ENCODE measurements at places on chromosomes 12 and 14. TPM values are rescaled to one million over a fixed set of nuclear protein-coding genes. Genes with fewer than 3 reads are reported as not detected.

The C12orf50 gene
- not detected for total RNA-seq

The DCN gene
- total RNA-seq, result 93.3 TPM

The PRH2 gene
- total RNA-seq, result 7.0 TPM

The USP44 gene
- 0.44 TPM for total RNA-seq

The LMNTD1 gene
- not detected for total RNA-seq

The DAO gene
- total RNA-seq, result not detected

The SRRM4 gene
- not detected for total RNA-seq

The KRT77 gene
- total RNA-seq, result not detected

The TBX5 gene
- total RNA-seq, result 0.70 TPM

The WNT5B gene
- 9.1 TPM for total RNA-seq

The NRXN3 gene
- total RNA-seq, result 1.2 TPM

The KRT85 gene
- not detected for total RNA-seq

The TAS2R9 gene
- not detected for total RNA-seq

The GPR162 gene
- total RNA-seq, result 1.3 TPM

The DIO2 gene
- 132 TPM for total RNA-seq

The REP15 gene
- total RNA-seq, result not detected

The SMIM41 gene
- 0.50 TPM for total RNA-seq

The CHGA gene
- total RNA-seq, result not detected

The RIMBP2 gene
- 0.08 TPM for total RNA-seq

The ZCRB1 gene
- 17.6 TPM for total RNA-seq

The CDC42BPB gene
- 98.2 TPM for total RNA-seq

The ST8SIA1 gene
- total RNA-seq, result 1.3 TPM

The PLEKHH1 gene
- 4.1 TPM for total RNA-seq

The GALNT9 gene
- not detected for total RNA-seq

The NOVA1 gene
- 1.1 TPM for total RNA-seq

All from esophagus squamous epithelium (tissue), 5 donors.